MCF 10A (cell line): ENCODE measurements at places on chromosomes 7 and 10. TPM values are rescaled to one million over a fixed set of nuclear protein-coding genes. Genes with fewer than 3 reads are reported as not detected.
A peak's percentile ranks its signal among the peaks of the same experiment; 100 is the strongest.

GRCh38 chr10:4662576-4663161 lies 163.3 kb upstream of the AKR1E2 start:
- peak overlapping the region; percentile 66 for H3K4me3 ChIP-seq
- H3K36me3 ChIP-seq = no peaks in the 10 kb centered on the region
- DNase-seq = peak; percentile 30
- H3K27ac ChIP-seq = peak overlapping the region; percentile 100
- H3K27me3 ChIP-seq = no peaks in the 10 kb centered on the region
- H3K4me1 ChIP-seq = peaks cover 28% of the 10 kb centered on the region

GRCh38 chr7:21169667-21170580 lies 258.0 kb upstream of the SP4 start:
- DNase-seq = no peak
- H3K36me3 ChIP-seq = no peaks in the 10 kb centered on the region
- H3K4me1 ChIP-seq = peaks cover 11% of the 10 kb centered on the region
- H3K27me3 ChIP-seq = no peaks in the 10 kb centered on the region
- no peak overlapping the region for H3K27ac ChIP-seq
- no peak overlapping the region for H3K4me3 ChIP-seq

DNA sequence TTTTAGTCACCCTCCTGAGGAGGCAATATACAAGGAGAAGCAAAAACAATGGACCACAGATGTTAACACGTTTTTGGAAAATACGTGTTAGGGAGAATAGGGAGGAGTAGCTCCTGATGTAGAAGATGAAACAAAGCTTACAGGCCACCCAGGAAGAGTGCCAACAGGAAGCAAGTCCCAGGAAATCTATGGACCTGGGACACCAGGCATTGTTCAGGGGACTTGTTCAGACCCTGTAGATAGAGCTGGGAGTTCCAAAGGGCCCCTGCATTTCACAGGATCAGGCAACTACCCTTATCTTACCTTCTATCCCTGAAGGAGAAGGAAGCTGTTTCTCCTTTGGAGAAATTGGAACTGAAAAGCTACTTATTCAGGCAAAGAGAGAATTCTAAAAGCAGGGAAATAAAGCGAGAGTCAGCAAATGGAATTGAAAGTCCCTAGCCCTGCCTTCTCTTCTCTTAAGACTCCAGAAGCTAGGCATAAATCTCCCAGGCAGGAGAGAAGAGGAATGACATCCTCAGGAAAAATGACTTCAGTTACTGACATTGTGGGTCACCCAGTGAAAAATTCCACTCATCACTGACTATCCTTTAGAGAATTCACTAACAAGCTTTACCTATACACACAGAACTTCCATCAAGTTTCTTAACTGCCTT lies 77.7 kb upstream of the FAM3C start:
- H3K36me3 ChIP-seq = no peaks in the 10 kb centered on the region
- no peak for DNase-seq
- no peaks in the 10 kb centered on the region for H3K27me3 ChIP-seq
- H3K27ac ChIP-seq = no peak overlapping the region
- no peak overlapping the region for H3K4me3 ChIP-seq

DNA sequence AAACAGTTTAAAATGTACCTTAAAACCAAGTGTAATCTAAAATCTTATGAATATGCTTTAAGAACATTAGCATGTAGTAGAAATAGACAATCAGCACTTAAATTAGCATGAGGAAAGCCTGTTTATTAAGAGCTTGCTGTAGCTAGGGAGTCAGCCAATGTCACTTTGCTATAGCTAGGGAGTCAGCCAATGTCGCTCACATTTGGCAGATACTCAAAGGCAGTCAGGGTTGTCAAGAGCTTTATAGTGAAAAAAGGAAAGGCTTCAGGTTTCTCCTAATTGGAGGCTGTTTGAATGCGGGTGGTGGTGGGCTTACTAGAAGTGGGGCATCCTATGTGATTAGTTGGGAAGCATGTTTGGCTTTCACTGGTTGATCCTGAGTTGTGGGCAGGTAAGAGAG lies 226.2 kb upstream of the DGKB start:
- H3K4me3 ChIP-seq = no peak overlapping the region
- no peak for DNase-seq
- H3K36me3 ChIP-seq = no peaks in the 10 kb centered on the region
- no peak overlapping the region for H3K27ac ChIP-seq
- H3K4me1 ChIP-seq = no peaks in the 10 kb centered on the region

- no peak for DNase-seq
- peaks cover 10% of the 10 kb centered on the region for H3K27me3 ChIP-seq
- H3K4me1 ChIP-seq = no peaks in the 10 kb centered on the region
- H3K27ac ChIP-seq = no peak overlapping the region
Measured at GRCh38 chr7:146094356-146094755, 22.2 kb upstream of the CNTNAP2 start.

GRCh38 chr7:4556868-4557793 lies 125.0 kb upstream of the FOXK1 start:
- H3K27me3 ChIP-seq = peaks cover 51% of the 10 kb centered on the region
- H3K4me1 ChIP-seq = no peaks in the 10 kb centered on the region
- H3K36me3 ChIP-seq = no peaks in the 10 kb centered on the region
- DNase-seq = no peak
- no peak overlapping the region for H3K4me3 ChIP-seq

- H3K4me3 ChIP-seq = no peak overlapping the region
- peaks cover 45% of the 10 kb centered on the region for H3K36me3 ChIP-seq
- H3K4me1 ChIP-seq = no peaks in the 10 kb centered on the region
Measured at GRCh38 chr7:38773430-38773829, 135.6 kb downstream of the VPS41 start.

GRCh38 chr10:132632851-132633684 lies 95.5 kb downstream of the INPP5A start:
- no peaks in the 10 kb centered on the region for H3K36me3 ChIP-seq
- H3K27ac ChIP-seq = no peak overlapping the region
- H3K4me3 ChIP-seq = no peak overlapping the region
- no peaks in the 10 kb centered on the region for H3K27me3 ChIP-seq

- H3K4me3 ChIP-seq = no peak overlapping the region
- peaks cover 33% of the 10 kb centered on the region for H3K27me3 ChIP-seq
- no peak overlapping the region for H3K27ac ChIP-seq
- H3K4me1 ChIP-seq = no peaks in the 10 kb centered on the region
- no peaks in the 10 kb centered on the region for H3K36me3 ChIP-seq
Measured at GRCh38 chr10:35598379-35598778, 6.8 kb upstream of the GJD4 start.

DNA sequence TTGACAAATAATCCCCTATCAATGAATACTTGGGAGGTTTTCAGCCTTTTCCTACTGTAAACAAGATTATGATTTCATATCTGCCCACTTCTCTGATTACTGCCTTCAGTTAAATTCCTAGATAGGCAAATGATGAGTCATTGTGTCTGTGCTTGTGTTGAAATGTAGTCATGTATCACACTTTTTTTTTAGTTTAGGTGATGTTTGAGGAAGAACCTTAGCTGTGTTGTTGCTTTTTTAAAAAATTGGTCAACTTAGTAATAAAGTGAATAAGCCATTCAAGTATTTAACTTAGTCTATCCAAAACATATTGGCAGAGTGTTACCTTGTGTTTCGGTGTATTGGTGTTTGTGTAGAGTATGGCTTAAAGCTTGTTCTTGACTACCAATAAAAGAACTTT lies 60.0 kb downstream of the WAC start:
- DNase-seq = peak; percentile 62
- peaks cover 87% of the 10 kb centered on the region for H3K36me3 ChIP-seq
- H3K27me3 ChIP-seq = no peaks in the 10 kb centered on the region
- no peak overlapping the region for H3K27ac ChIP-seq
- H3K4me1 ChIP-seq = peaks cover 21% of the 10 kb centered on the region

The RRP12 gene
- 66.1 and 86.7 TPM in 2 replicates for total RNA-seq

The LRIT1 gene
- total RNA-seq = not detected in 2 replicates

The NME8 gene
- total RNA-seq = 1.1 and 1.5 TPM in 2 replicates

The LGI1 gene
- total RNA-seq = not detected in 2 replicates

The NMT2 gene
- 9.6 and 10.5 TPM in 2 replicates for total RNA-seq
